ENCODE measurements at places on chromosomes 13 and 19. TPM values are rescaled to one million over a fixed set of nuclear protein-coding genes. Genes with fewer than 3 reads are reported as not detected.

Gene TRAPPC2B
- total RNA-seq = 15.8 TPM

Gene ZNF681
- not detected for total RNA-seq

Gene ZNF20
- not detected for total RNA-seq

Gene PLVAP
- not detected for total RNA-seq

Gene SHISA7
- total RNA-seq = 0.02 TPM

Gene OR7A5
- total RNA-seq = not detected

Gene KCTD4
- total RNA-seq = not detected

Gene SPIB
- 0.18 TPM for total RNA-seq

Gene ATP4B
- not detected for total RNA-seq

Gene PCSK4
- total RNA-seq = 0.38 TPM

Gene KIR2DL4
- not detected for total RNA-seq

Gene ZNF66
- total RNA-seq = not detected

Gene DPRX
- total RNA-seq = not detected

Gene KCTD12
- 1.7 TPM for total RNA-seq

Gene HIPK4
- 0.16 TPM for total RNA-seq

Gene PROZ
- not detected for total RNA-seq

Gene TMEM255B
- 0.90 TPM for total RNA-seq

Gene ZNF793
- total RNA-seq = 0.06 TPM

Gene GNG8
- total RNA-seq = not detected

Gene SLC25A41
- total RNA-seq = 0.14 TPM

Gene CLEC4G
- not detected for total RNA-seq

Gene ELAVL3
- 0.26 TPM for total RNA-seq

Gene KLK5
- total RNA-seq = not detected

Gene ARHGAP45
- 5.6 TPM for total RNA-seq

Gene IRGC
- not detected for total RNA-seq

Gene TRPC4
- not detected for total RNA-seq

Gene VSTM1
- 0.23 TPM for total RNA-seq

Gene KLK12
- not detected for total RNA-seq

Gene MAP1S
- total RNA-seq = 36.7 TPM

Gene SIGLEC10
- total RNA-seq = not detected

Gene GJB2
- total RNA-seq = 0.75 TPM

Gene ZNF625
- not detected for total RNA-seq

Gene KIR3DL1
- total RNA-seq = not detected

Gene LRRC63
- not detected for total RNA-seq

Gene CCDC124
- total RNA-seq = 110 TPM

Gene PDX1
- total RNA-seq = 0.11 TPM

Gene ZNF729
- not detected for total RNA-seq

Data from A549 treated with dexamethasone at 1 μM for 4 hours (cell line).